ENCODE measurements at places on chromosomes 6 and 20.

- DNase-seq, result peak; percentile 44
Measured at GRCh38 chr6:25962149-25963127, at the start of gene TRIM38. TSS of gene TRIM38 (plus strand) at chr6:25962802. CDS start at chr6:25966523, 3,721 bp downstream.

- no peak for DNase-seq
Measured at GRCh38 chr6:47853766-47854165, 71.9 kb downstream of the OPN5 start.

- DNase-seq, result no peak
Measured at GRCh38 chr6:80343511-80343910, 237.0 kb downstream of the BCKDHB start.

DNA sequence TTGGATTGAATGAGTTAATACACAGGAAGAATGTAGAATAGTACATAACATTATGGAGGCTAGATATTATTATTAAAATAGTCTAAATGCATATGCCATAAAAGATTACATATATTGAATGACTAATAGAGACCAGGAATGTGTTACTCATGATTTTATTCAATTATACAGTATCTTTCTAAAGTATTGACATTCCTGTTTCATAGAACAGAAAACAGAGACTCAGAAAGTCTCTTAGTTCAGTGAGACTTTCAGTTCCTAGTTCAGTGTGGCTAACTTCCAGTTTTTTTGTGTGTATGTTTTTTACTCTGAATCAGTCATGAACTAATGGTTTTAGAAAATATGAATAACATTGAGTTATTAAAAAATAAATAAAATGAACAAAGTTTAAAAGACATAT lies 34.6 kb upstream of the TMEM244 start:
- DNase-seq, result no peak

DNA sequence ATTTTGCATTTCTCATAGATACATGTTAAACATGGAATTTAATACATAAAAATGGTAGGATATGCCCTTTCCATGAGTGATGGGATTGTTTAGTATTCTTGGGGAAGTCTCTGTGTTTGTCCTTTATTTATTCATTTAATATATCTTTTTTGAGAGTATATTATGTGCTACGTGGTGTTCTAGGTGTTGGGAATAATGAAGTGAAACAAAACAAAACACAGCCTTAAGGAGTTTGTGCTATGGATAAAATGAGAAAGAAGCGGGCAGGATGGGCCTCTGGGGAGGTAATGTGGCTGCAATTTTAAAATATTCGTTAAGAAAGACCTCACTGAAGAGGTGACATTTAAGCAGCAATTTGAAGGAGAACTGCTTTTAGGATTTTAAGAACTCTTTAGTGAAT lies 851.5 kb downstream of the MAFB start:
- no peak for DNase-seq

DNA sequence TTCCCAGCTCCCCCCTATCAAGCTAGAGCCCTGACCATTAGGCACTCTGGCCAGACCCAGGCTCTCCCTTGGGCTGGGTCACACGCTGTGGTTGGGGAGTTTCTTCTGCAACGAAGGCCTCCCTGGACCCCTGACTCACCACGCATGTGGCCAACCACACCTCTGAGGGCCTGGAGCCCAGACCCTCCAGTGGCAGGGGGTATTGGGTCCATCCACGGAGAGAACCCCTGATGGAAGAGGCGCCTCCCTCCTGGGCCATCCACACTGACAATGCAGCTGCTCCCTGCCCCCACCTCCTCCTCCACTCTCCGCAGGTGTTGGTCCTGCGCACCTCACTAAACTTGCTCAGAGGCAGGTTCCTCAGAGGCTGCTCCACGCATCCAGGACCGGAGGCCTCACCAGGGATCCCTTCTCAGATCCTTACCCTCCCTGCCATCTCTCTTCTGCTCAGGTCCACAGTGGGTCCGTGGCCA lies 125.4 kb downstream of the RNASET2 start:
- DNase-seq, result no peak

DNA sequence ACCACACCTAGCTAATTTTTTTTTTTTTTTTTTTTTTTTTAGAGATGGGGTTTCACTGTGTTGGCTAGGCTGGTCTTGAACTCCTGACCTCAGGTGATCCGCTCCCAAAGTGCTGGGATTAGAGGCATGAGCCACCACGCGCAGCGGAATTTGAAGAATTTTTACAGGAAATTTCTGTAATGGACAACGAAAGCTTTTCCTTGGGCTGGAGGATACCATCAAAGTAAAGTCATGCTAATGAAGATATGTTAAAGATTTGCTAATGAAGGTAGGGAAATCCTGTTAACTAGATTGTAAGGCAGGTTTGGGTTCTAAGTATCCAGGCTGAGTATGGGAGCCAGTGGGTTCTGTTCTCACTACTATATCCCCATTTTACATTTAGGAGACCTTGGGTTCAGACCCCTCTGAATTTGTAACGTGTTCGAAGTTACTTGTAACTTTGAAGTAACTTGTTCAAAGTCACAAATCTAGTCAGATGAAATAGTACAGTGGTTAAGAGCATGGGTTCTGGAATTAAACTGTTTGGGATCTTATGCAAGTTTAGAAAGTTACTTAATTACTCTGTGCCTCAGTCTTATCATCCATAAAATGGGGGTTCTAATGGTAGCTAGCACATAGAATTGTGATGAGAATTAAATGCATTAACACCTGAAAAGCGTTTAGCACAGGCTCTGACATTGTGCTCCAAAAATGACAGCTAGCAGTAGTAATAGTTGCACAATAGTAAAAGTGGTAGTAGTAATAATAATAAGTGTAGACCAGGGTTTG lies 123.4 kb upstream of the GPR6 start:
- DNase-seq, result no peak

DNA sequence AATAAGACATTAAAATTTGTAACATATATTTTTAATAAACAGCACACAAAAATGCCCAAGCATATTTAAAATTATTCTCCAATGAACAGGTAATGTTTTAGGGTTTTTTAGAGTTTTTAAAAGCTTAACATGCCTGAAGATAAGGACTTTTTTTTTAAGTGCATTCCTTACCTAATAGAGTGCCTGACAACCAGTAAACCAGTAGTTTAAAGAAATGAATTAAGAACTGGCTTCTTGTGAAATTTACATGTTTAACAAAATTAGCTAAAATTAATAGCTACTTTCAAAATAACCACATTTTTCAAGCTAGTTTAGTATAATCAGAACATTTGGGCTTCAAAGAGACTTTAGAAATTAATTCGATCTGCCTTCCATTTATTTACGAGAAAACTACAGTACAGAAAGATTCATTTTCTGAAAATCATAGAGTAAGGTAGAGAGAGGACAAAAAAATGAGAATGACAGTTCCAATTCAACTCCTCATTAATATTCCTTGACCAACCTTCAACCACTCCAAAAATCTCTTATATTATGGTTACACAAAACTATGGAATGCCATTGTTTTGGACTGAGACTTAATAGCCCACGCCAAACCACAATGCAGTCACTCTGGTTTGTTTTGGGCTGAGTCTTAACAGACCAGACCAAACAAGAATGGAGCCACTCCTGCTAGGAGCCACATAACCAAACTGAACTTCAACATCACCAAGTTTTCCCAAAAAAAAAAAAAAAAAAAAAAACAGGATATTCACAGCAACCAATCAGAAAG lies 5.7 kb upstream of the PLN start:
- no peak for DNase-seq
